ENCODE measurements at places on chromosomes 7 and 10.

DNA sequence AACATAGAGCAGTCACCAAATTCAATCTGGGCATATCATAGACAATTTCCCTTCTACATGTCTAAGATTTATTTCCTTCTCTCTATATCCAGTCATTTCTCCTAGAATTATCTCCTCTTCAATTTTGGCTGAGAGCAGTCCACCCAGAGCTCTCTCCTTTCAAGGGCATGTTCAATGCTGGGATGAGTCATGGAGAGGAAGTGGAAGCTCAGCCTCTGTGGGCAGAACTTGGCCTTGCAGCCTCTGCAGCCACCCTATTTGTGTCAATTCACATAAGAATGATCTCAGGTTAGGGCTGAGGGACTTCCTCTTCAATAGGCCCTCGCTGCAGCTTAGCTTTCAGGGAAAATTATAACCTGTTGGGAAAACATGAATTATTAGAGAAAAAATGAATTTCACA, 560.8 kb downstream of the POM121L12 start:
- DNase-seq, result no peak

DNA sequence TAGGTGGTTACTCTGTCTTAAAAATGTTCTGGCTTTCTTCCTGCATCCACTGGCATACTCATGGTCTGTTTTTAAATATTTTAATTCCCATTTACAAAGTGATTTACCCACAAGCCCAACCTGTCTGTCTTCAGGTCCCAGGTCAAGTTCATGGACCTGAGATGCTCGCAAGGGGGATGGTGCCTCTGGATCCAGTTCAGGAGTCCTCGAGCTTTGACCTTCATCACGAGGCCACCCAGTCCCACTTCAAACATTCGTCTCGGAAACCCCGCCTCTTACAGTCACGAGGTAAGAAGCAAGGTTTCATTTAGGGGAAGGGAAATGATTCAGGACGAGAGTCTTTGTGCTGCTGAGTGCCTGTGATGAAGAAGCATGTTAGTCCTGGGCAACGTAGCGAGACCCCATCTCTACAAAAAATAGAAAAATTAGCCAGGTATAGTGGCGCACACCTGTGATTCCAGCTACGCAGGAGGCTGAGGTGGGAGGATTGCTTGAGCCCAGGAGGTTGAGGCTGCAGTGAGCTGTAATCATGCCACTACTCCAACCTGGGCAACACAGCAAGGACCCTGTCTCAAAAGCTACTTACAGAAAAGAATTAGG, 8.7 kb downstream of the ZKSCAN1 start:
- no peak for DNase-seq

GRCh38 chr7:2141651-2142050, 91.1 kb downstream of the MAD1L1 start:
- no peak for DNase-seq

GRCh38 chr10:49141541-49142332, 7.9 kb upstream of the FAM170B start:
- no peak for DNase-seq

- DNase-seq, result peak; percentile 71
Measured at GRCh38 chr10:3064423-3064822, 2.9 kb upstream of the PFKP start.

DNA sequence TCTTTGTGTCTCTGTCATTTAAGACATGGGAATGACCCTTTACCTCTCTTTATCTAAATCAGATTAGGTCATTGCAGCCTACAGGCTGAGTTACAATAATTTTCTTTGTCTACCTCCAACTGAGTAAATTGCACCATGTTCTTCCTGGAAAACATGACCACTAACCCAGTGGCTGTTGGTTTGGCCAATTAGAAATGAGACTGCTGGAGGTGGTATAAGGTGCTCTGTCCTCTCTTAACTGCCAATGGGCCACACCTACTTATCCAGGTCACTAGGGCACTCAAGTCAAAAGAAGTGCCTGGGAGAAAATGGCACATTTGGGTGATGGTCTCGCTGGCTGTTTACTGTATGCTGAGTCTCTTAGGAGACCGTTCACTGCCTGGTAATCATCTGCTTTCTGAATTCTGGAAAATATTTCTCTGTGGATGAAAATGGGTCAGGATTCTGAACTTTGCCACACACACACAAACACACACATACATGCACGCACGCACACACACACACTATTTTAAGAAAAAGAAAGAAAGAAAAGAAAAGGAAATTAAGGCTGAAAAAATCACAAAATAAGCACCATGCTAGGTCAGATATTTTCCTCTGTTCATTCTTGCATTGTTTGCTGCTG, 16.4 kb downstream of the STAMBPL1 start:
- no peak for DNase-seq
